NCI-H1694 treated with DMSO at 0.1 percent for 48 hours (cell line): ENCODE measurements at places on chromosomes 16 and 17.

- no peak for DNase-seq
Measured at GRCh38 chr16:55389426-55390073, 65.5 kb downstream of the IRX6 start.

GRCh38 chr16:68061396-68061795, 23.8 kb upstream of the NFATC3 start:
- no peak for DNase-seq

- DNase-seq: no peak
Measured at GRCh38 chr16:49495596-49496355, 122.2 kb downstream of the C16orf78 start.

- no peak for DNase-seq
Measured at GRCh38 chr17:40298726-40299125, 10.3 kb upstream of the RARA start.

- DNase-seq: no peak
Measured at GRCh38 chr17:35167666-35168065, 20.0 kb downstream of the UNC45B start.

GRCh38 chr17:4739122-4740024, at the start of the genes CXCL16 and ZMYND15:
Gene CXCL16 (minus strand): TSS chr17:4739928. CDS start chr17:4739339, 589 bp downstream.
Gene ZMYND15 (plus strand): TSS chr17:4739833. CDS start chr17:4740549, 716 bp downstream.
- DNase-seq: no peak

DNA sequence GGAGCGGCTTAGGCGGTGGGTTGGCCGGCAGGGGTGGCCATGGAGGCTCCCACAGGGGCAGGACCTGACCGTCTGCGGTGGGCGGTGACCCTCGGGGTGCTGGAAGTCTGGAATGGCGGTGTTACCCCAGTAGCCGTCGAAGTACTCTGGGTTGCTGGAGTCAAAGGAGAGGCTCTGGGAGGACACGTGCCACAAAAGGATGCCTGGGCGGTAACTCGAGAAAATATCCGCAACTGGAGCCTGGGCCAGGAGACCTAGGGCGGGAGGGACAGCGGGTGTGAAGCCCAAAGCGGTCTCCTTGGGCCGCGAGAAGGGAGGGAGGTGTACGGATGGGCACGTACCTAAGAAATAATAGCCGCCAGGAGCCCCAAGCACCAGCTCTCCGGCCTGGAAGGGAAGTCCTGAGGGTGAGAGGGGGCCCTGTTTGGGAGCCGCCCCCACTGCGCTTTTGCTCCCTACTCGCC, 4.6 kb downstream of the ITGA2B start:
- no peak for DNase-seq

DNA sequence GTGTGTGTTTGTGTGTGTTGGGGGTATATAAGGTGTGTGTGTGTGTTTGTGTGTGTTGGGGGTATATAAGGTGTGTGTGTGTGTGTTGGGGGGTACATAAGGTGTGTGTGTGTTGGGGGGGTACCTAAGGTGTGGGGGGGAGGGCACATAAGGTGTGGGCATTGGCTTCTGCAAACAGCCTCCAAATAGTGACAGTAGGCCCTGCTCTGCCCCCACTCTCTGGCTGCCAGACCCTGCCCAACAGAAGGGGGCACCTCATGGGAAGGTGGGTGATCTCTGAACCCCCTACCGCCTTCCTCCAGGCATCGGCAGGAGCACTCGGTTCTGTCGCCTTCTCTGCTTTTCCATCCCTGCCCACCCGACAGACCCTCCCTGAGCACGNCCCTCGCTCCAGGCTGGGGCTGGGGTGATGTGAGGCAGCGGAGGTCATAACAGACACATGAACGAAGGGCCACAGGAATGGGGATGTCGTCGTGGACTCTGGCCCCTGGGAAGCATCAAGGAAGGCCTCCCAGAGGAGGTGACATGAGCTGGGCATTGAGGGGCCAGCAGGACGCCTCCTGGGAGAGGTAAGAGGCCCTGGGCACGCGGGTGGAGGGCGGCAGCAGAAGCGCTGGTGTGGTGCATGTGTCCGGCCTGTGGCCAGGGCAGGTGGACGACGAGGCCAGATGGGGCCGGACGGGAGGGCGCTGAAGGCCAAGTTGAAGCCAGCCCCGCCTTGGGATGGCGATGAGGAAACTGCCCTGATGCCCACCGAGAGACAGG, 136.6 kb upstream of the RPH3AL start:
- DNase-seq: no peak

DNA sequence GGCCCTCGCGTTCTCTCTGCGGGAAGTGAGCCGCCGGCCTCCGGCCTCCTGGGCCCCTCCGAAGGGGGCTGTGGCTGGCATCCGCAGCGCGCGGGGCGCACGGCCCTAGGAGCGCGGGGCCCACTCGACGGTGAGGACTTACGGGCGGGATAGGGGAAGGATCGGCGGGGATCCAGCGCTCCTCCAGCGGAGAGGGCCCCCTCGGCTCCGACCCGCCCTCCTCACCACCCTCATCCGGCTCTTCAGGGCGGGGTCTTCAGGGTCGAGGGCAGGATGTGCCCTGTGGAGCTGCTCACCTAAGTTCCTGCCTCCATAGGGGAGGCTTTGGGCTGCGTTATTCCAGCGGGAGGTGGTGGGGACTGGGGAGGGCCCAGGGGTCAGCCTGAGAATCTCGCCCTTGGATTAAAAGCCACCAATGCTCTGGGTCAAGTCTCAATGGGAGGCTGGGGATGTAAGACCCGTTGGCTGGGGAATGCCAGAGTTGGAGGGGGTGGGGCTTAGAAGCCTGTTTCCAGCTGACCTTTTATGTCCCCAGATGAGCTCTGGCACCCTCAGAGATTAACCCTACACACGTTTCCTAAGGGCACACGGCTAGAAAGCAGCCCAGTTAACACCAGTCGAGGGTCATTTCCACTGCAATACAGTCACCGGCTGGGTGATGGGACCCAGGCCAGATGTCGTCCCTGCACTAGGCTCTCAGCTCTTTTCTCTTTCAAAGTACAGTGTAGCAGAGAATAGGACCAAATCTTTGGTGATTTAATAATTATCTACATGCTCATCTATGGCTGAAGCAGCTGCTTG, 13.4 kb downstream of the TBX2 start:
- DNase-seq: no peak

DNA sequence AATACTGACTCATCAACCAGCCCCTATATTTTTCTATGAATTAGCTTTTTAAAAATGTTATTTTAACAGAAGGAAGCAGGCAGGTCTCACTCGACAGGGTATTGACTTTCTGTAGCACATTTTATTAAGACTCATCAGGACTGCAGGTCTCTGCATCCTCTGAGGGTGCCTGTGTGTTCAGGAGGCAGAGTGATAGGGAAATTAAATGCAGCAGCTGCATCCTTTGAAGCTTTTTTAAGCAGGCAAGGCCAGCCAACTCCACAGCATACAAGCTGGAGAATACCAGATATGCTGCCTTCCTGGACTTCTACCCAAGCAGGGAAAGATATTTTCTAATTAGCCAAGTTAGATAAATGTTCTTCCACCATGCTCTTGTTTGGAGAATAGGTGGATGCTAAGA, 124.9 kb downstream of the WSCD1 start:
- DNase-seq: no peak

DNA sequence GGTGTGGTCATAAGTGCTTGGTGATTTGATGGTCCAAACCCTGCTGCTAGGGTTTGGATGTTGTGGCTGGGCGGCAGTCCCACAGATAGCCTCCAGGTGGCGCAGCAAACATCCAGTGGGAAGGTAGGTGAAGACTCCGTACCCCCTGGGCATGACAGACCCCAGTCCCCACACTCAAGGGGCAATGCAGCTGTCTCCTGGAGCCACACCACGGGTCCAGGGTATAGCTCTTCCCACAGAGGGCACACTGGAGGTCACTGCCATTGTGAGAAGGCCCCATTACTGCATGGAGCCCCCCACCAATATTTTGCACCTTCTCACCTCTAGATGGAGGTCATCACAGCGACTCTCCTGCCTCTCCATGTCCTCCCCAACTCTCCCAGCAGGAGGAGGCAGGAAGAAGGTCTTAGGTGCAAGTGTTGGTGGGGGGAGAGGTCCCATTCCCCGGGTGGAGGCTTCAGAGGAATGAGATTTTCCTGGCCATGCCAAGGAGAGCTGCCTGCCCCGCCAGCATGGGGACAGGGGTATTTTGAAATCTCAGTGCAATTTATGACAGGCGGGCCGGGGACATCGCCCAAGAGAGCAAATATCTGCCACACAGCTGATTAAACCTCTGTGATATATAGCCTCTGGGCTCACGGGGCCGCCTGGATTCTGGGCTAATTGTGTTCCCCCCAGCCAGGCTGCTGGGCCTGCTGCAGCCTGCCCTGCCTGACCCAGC, 17.1 kb upstream of the C17orf113 start:
- peak; percentile 83 for DNase-seq

GRCh38 chr17:78774453-78774852, 7.6 kb downstream of the CYTH1 start:
- no peak for DNase-seq

- no peak for DNase-seq
Measured at GRCh38 chr17:13572581-13572980, 29.1 kb downstream of the HS3ST3A1 start.
